Upper lobe of right lung (tissue), 1 donor: ENCODE measurements at places on chromosomes 1 and 21. TPM values are rescaled to one million over a fixed set of nuclear protein-coding genes. Genes with fewer than 3 reads are reported as not detected.

Gene RAB7B
- 7.0 TPM for total RNA-seq

Gene FRRS1
- 6.8 TPM for total RNA-seq

Gene ERG
- 36.7 TPM for total RNA-seq

Gene FAM72A
- 4.4 TPM for total RNA-seq

Gene KRTAP19-1
- not detected for total RNA-seq

Gene CFHR3
- 0.23 TPM for total RNA-seq

Gene ITLN2
- total RNA-seq, result 44.1 TPM

Gene NBPF14
- 21.8 TPM for total RNA-seq

Gene ZFP69
- total RNA-seq, result 2.8 TPM

Gene PDC
- total RNA-seq, result not detected

Gene RAP1GAP
- total RNA-seq, result 62.4 TPM

Gene MANEAL
- 6.9 TPM for total RNA-seq

Gene FCRL6
- 3.2 TPM for total RNA-seq

Gene LCE6A
- not detected for total RNA-seq

Gene SMIM11
- 21.8 TPM for total RNA-seq

Gene SERPINC1
- total RNA-seq, result not detected

Gene RIMS3
- 4.7 TPM for total RNA-seq

GRCh38 chr1:228905701-228906101 lies 170.4 kb downstream of the RHOU start:
- no peak for DNase-seq

- no peak for DNase-seq
Observed at GRCh38 chr1:64062941-64063581, 140.4 kb upstream of the UBE2U start.

DNA sequence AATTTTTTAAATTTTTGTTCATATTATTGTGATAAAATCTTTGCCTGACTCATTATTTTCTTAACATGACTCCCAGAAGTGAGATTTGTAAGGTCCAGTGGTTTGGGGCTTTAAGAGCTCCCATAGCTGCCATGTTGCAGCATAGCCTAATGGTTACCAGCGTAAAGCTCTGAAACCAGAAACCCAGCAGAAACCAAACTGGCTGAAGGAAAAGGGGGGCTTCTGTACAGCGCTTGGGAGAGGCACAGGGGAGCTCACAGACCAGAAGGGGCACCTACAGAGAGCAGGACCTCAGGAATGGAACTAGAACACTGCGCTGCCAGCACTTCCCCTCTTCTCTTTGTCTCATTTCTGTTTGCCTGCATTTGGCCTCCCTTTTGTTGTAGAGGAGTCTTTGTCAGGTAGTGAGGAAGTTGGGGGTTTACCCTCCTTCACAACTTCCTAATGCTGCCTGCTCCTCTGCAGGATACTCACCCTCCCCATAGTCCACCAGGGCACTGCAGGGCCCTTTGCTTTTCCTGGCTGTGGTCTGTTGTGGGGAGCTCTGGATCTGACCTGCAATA lies 2.6 kb upstream of the PYCR2 start:
- no peak for DNase-seq

- DNase-seq, result no peak
Observed at GRCh38 chr1:225944951-225945350, 3.9 kb upstream of the LEFTY2 start.

- DNase-seq, result no peak
Observed at GRCh38 chr1:172390683-172391551, 29.6 kb upstream of the C1orf105 start.

GRCh38 chr1:117564227-117565075 lies 41.4 kb upstream of the TENT5C start:
- peak; percentile 41 for DNase-seq

- DNase-seq, result peak; percentile 86
Observed at GRCh38 chr1:27341525-27342252, at the start of gene SYTL1. Gene SYTL1, plus strand, starts transcription at chr1:27342022. Its CDS starts 3,313 bp downstream, at chr1:27345335.

- DNase-seq, result no peak
Observed at GRCh38 chr1:221793439-221794078, 51.7 kb upstream of the DUSP10 start.

- no peak for DNase-seq
Observed at GRCh38 chr1:181255270-181255929, 166.9 kb downstream of the IER5 start.

DNA sequence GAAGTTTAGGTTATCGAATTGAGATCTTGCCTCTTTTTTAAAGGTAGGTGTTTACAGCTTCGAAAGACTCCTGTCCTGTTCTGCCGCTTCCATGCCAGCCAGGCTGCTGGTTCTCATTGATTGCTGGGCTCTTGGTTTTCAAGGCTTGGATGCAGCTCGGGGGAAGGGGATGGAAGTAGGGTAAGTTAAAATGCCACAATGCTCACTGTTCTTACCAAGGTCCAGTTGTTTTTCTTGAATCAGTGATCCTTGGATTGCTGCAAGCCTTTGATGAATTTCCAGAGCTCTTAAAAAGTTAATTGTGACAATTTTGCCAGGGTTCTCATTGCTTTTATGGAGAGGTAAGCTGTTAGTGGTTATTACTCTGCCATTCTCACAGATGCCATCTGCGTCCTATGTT lies 74.9 kb downstream of the PCBP3 start:
- DNase-seq, result no peak

- DNase-seq, result no peak
Observed at GRCh38 chr1:230828421-230828820, 39.9 kb downstream of the C1orf198 start.

DNA sequence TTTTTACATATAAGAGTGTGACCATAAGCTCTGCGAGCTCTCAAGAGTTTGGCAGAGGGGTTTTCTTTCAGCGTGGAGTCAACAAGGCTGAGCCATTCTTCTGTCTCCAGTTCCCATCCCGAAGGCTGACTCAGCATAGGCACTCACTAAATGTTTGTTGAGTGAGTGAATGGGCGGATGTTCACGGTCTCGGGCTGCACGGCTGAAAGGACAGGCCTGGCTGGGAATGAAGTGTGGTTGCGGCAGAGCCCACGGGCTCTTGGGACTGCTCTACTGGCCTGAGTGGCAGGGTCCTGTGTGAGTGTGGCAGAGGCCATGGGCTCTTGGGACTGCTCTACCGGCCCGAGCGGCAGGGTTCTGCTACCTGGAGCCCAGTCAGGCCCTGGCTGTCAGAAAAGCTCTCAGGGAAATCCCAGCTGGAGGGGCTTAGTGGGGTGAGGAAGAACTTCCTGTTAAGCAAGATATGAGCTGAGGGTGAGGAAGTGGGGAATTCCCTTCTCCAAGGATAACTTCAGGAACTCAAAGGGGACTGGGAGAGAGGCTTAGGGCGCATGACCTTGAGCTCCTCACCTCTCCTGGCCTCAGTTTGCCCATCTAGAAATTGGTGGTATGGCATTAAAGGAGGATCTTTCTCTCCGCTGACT lies 56.6 kb upstream of the C1orf174 start:
- DNase-seq, result no peak

GRCh38 chr1:203137324-203137723 lies 9.8 kb downstream of the ADORA1 start:
- DNase-seq, result no peak

- no peak for DNase-seq
Observed at GRCh38 chr21:14479241-14479786, 66.8 kb downstream of the SAMSN1 start.

DNA sequence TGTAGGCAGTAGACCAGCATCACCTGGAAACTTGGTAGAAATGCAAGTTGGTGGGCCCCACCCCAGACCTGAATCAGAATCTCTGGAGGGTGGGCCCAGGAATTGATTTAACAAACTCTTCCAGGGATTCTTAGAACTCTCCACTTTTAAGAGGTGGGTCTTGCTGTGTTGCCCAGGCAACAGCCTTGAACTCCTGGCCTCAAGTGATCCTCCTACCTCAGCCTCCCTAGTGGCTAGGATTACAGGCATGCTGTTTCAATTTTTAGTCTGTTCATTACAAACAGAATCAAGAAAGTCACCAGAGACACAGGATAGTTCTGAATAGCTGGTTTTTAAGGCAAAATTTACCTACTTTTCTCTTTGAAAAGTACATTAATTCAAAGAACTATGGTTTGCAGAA lies 31.2 kb downstream of the NCF2 start:
- no peak for DNase-seq

GRCh38 chr1:153567621-153568366 lies 2.1 kb upstream of the S100A2 start:
- DNase-seq, result peak; percentile 57

- no peak for DNase-seq
Observed at GRCh38 chr1:100581096-100581705, 43.3 kb downstream of the GPR88 start.

GRCh38 chr21:46618738-46619379 lies 14.0 kb upstream of the S100B start:
- no peak for DNase-seq

- DNase-seq, result no peak
Observed at GRCh38 chr1:244164511-244164890, 113.4 kb downstream of the ZBTB18 start.

- no peak for DNase-seq
Observed at GRCh38 chr21:26887251-26887650, 42.0 kb upstream of the ADAMTS1 start.

GRCh38 chr1:50700621-50701020 lies 259.4 kb downstream of the FAF1 start:
- no peak for DNase-seq

DNA sequence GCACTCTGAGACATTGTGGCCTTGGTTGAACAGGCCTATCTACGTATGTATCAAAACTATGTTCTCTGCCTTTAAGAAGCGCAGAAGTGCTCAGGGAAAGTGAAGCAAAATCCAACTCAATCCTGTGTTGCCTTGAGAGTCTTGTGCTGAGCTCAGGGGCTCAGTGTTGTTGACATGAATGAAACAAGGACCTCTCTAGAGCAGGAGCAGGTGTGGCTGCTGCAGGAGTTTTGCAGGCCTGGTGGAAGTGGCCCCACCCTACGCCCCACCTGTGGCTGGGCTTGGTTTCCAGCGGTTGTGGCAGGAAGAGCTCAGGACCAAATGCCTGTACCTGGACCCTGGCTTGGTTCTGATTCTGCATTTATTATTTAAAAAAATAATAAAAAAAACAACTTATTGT lies 20.9 kb downstream of the CA6 start:
- DNase-seq, result peak; percentile 69

- no peak for DNase-seq
Observed at GRCh38 chr1:93419344-93419743, 28.6 kb upstream of the FNBP1L start.

DNA sequence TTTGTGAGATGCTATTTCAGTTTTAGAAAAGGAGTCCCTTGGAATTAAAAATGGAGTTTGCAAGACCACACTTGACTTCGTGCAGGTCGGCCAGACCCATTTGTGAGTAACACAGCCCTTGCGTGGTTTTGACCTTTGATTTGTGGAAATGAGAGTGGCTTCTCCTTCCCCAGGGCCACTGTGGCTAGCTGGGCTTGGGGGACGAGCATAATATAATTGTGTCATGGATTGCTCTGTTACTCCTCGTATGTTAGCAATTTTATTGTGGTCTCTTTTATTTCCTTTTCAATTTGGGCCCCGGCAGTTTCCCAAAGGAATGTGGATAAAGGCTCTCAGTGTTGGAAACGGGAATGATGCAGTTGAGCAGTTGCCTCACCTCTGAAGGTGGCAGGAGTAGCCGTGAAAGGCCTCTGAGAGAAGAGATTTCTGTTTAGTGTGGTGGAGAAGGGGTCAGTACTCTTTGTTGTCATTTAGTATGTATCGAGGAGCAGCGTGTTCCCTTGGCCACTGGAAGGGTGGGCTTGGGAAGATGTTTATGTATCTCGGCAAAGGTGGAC lies 194.6 kb downstream of the PBX1 start:
- no peak for DNase-seq

DNA sequence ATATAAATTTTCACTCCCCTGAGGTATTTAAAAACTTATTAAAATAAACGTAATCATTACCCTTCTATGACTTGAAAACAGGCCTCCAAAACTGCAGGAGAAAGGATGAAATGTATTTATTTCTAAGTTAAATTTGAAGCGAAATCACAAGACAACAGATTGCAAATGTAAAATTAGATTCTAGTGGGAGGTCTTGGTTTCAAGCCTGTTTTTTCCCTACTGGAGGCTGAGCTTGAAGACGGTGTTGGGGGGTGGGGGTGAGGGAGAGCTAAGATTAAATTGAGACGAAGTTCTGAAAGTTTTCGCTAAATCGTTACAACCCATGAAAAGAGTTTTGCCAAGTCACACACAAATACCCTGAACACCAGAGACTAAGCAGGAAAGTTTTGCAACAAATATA lies 68.2 kb downstream of the TIAM1 start:
- no peak for DNase-seq

GRCh38 chr1:119929643-119930315 lies 33.5 kb upstream of the ADAM30 start:
- no peak for DNase-seq
